Activated CD4-positive, alpha-beta T cell treated with anti-CD3 and anti-CD28 coated beads for 36 hours (primary cell): ENCODE measurements at places on chromosomes 13 and 19.

DNA sequence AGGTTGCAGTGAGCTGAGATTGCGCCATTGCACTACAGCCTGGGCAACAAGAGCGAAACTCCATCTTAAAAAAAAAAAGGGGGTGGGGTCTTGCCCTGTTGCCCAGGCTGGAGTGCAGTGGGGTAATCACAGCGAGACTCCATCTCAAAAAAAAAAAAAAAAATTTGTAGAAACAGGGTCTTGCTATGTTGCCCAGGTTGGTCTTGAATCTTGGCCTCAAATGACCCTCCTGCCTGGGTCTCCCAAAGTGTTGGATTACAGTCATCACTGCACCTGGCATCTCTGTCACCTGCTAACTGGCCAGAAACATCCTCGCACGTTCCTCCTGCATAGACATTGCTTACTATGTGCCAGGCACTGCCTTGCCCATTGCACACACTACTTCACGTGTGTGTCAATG is 14.1 kb downstream of the RCN3 start:
- DNase-seq = no peak

DNA sequence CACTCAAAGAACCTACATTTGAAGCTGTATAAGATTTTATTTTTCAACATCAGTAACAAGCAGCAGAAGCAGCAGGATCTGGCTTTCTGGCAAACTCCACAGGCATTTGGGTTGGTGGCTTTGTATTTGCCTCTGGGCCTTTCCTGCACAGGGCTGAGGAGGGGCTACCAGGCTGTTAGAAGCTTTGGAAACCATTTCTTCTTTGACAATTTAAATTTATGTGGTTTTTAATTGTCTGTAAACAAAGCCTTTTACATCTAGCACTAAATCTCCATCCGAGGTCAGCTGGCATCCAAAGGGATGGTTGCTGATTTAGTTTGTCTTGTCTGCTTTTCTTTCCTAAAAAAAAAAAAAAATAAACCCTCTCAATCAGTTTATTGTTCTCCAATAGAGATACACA is 127.5 kb upstream of the OBI1 start:
- no peak for DNase-seq

DNA sequence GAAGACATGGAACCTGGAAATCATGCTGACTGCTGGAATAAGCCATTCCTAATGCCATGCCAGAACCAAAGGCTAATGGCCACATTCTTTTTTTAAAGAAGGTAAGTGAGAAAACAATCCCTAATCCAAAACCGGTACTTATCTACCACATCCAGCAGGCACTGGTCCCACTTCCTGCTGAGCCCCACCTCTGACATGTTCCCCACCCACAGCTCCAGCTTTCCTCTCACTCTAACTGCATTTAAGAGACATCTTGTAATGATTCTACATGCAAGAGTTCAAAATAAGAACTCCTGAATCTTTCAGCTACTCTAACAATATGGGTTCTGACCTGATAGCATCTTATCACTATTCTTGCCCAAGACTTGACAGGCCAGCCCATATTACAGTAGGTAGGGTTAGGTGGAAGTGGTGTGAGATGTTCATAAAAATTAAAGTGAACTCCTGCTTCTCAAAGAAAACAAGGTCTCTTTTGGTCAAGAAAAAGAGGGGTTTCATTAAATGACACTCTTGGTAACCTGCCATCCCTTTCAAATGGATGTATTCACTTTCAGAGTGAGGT is 41.9 kb downstream of the N4BP2L2 start:
- DNase-seq = no peak

GRCh38 chr19:6501740-6502648 is at the start of gene TUBB4A:
Gene TUBB4A, minus strand, starts transcription at chr19:6502309. Its CDS starts 97 bp downstream, at chr19:6502212.
- peak; percentile 70 for DNase-seq

DNA sequence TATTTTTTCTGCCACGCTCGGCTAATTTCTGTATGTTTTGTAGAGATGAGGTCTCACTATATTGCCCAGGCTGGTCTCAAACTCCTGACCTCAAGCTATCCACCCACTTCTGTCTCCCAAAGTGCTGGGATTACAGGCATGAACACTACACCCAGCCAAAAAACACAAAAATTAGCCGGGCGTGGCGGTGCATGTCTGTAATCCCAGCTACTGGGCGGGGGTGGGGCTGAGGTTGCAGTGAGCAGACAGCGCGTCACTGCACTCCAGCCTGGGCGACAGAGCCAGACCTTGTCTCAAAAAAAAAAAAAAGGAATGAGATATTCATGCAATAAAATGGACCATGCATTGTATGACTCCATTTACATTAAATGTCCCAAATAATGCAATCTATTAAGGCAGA is 32.2 kb downstream of the VASP start:
- no peak for DNase-seq
